ENCODE measurements at places on chromosomes 6 and 20.

DNA sequence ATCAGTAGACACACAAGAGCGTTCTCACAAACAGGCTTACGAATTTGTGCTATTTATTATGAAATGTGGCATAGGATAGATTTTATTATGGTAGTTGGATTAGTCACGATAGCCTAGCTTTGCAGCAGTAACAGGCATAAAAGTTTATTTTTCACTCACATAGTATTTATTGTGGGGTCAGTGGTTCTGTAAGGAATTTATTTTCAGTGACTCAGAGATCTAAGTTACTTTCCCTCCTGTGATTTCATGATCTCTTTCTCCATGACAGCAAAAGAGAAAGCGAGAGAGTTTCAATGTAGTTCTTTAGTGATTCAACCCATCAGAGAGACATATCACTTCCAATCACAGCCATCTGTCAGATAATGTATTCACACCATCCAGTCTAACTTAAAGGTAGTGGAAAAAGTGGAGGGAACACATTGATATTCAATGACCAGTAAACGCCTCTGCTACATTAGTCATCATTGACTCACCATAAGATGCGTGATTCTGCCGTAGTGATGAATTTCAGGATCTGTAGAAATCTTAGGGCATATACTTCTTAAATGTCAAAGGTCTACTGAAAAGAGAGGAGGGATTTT, 605.5 kb downstream of the HDGFL1 start:
- no peaks in the 10 kb centered on the region for H3K36me3 ChIP-seq
- H3K4me3 ChIP-seq = no peak overlapping the region
- no peaks in the 10 kb centered on the region for H3K4me1 ChIP-seq
- H3K27me3 ChIP-seq = no peaks in the 10 kb centered on the region

- H3K36me3 ChIP-seq = peaks cover 8% of the 10 kb centered on the region
- no peak overlapping the region for H3K4me3 ChIP-seq
- no peak overlapping the region for H3K27ac ChIP-seq
- peaks cover 3% of the 10 kb centered on the region for H3K4me1 ChIP-seq
- H3K27me3 ChIP-seq = no peaks in the 10 kb centered on the region
Measured at GRCh38 chr20:1434571-1435336, 31.9 kb downstream of the NSFL1C start.

DNA sequence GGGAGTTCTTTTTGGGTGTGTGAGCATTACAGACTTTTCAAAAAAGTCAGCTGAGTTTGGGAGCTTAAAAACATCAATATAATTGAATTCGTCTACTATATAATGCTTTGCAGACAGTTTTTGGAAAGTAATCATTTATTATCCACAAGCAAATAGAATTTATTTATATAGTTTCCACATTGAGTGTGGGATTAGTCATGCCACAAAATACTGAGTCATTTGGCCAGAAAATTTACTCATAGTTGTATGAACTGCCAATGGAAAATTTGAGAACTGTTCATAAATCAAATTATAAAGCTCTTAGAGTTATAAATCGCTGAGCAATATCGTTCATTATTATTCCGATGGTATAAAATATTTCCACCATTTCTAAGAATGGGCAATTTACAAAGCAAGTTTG, 5.0 kb downstream of the BEND6 start:
- no peak overlapping the region for H3K27ac ChIP-seq
- H3K4me3 ChIP-seq = no peak overlapping the region
- H3K4me1 ChIP-seq = peaks cover 3% of the 10 kb centered on the region

GRCh38 chr6:21348146-21348503, 245.4 kb upstream of the SOX4 start:
- no peaks in the 10 kb centered on the region for H3K27me3 ChIP-seq
- H3K27ac ChIP-seq = no peak overlapping the region
- no peaks in the 10 kb centered on the region for H3K4me1 ChIP-seq
- no peak overlapping the region for H3K4me3 ChIP-seq

DNA sequence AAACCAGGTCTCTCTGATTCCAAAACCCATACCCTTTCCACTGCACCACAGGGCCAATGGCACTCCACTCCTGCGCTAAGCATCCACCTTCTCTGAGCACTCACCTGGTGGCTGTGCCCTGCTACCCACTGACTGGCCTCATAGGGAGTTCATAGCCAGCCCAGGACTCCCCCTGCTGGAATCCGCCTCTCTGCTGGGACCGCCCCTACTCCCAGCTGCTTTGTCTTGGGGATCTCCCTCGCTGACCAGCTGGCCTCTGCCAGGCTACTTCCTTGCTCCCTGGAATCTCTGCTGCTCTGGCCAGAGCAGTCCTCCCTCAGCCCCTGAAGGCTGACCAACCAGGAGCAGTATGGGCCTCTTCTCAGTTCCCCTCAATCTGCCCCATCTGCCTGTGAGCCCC, 129.7 kb downstream of the FAXC start:
- H3K4me1 ChIP-seq = no peaks in the 10 kb centered on the region
- H3K4me3 ChIP-seq = no peak overlapping the region
- no peaks in the 10 kb centered on the region for H3K36me3 ChIP-seq
- no peak overlapping the region for H3K27ac ChIP-seq

GRCh38 chr6:604579-604978, 52.3 kb downstream of the HUS1B start:
- no peak overlapping the region for H3K4me3 ChIP-seq
- no peak overlapping the region for H3K27ac ChIP-seq
- no peaks in the 10 kb centered on the region for H3K27me3 ChIP-seq
- no peaks in the 10 kb centered on the region for H3K4me1 ChIP-seq
- peaks cover 9% of the 10 kb centered on the region for H3K36me3 ChIP-seq
- no peak for DNase-seq

- no peak overlapping the region for H3K4me3 ChIP-seq
- no peaks in the 10 kb centered on the region for H3K36me3 ChIP-seq
- H3K4me1 ChIP-seq = no peaks in the 10 kb centered on the region
- DNase-seq = no peak
Measured at GRCh38 chr6:866316-866715, 173.4 kb upstream of the EXOC2 start.

DNA sequence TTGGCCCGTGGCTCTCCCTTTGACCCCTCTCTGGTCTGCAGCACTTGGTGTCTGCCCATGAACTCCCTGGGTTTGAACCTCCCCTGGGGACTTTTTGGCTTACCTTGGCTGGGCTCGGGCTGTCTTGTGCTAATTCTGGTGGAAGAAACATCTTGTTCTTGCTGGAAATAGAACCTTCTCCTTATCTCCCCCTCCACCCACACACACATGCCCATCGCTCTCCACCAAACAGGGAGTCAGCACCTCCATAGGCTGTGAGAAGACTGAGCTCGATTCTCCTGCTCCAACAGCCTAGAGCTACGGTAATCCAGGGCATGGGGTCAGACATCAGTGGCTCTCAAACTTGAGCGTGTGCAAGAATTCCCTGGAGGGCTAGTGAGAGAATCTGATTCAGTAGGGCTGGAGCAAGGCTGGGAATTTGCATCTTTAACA, 114.4 kb upstream of the SLC22A23 start:
- no peak for DNase-seq
- no peak overlapping the region for H3K27ac ChIP-seq
- H3K4me3 ChIP-seq = no peak overlapping the region
- H3K4me1 ChIP-seq = no peaks in the 10 kb centered on the region
- no peaks in the 10 kb centered on the region for H3K27me3 ChIP-seq

GRCh38 chr20:8045946-8046345, 26.4 kb upstream of the TMX4 start:
- no peaks in the 10 kb centered on the region for H3K4me1 ChIP-seq
- no peak for DNase-seq
- no peak overlapping the region for H3K27ac ChIP-seq
- no peak overlapping the region for H3K4me3 ChIP-seq
- H3K27me3 ChIP-seq = peaks cover 6% of the 10 kb centered on the region

GRCh38 chr20:51696304-51697071, 71.7 kb downstream of the ATP9A start:
- peak overlapping the region; percentile 20 for H3K27ac ChIP-seq
- no peak overlapping the region for H3K4me3 ChIP-seq
- DNase-seq = no peak
- H3K27me3 ChIP-seq = no peaks in the 10 kb centered on the region

GRCh38 chr20:40196846-40197436, 492.1 kb downstream of the MAFB start:
- no peaks in the 10 kb centered on the region for H3K27me3 ChIP-seq
- H3K36me3 ChIP-seq = no peaks in the 10 kb centered on the region
- H3K4me3 ChIP-seq = no peak overlapping the region
- H3K4me1 ChIP-seq = no peaks in the 10 kb centered on the region

DNA sequence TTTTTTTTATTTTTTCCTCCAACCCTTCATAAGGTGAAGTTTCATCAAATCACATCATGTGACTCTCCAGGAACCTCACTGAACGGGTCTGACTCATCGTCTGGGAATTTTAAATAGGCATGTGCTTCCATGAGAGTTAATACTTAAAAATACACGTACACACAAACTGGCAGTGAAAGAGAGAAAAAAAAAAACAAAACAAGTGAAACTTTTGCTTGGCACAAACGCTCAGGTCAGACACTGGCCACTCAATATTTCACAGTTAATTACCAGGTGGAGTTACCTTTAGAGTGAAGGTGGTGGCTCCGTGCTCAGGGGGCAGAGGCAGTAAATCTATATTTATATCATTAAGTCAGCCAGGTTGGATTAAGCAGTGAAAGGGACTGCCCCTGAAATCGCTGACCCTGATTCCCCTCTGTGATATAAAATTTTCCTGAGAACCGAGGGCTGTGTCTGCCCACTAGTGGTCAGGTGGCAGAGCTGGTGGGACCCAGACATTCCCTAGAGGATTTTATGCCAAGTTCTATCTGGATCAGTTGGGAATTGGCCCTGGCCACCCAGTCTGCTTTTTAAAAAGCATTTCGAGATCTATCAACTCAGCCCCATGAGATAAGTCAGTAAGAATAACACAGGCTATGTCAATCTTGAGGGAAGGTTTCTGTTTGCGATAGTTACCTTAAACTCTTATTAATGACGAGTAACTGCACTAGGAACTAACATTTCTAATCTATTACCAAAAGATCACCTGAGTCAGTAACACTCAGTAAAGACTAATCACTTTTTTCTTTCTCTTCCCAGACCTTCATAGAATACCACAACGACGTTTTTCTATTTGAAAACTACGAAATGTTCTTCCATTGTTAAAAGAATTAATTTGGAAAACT, 259.1 kb downstream of the HDGFL1 start:
- peak; percentile 95 for DNase-seq
- H3K4me1 ChIP-seq = peaks cover 15% of the 10 kb centered on the region
- H3K27ac ChIP-seq = peak overlapping the region; percentile 85
- no peaks in the 10 kb centered on the region for H3K36me3 ChIP-seq

- no peak within 1 kb of the TSS for H3K4me3 ChIP-seq
- H3K27me3 ChIP-seq = peaks cover 14% of the 10 kb centered on the region
- H3K27ac ChIP-seq = no peak within 1 kb of the TSS
- H3K36me3 ChIP-seq = no peaks in the 10 kb centered on the region
- peak; percentile 23 for DNase-seq
Measured at GRCh38 chr20:2814587-2815051, at the start of gene C20orf141. TSS of gene C20orf141 (plus strand) at chr20:2814987. CDS start at chr20:2815185, 198 bp downstream.

GRCh38 chr20:36399147-36399968, 93.2 kb downstream of the DLGAP4 start:
- DNase-seq = no peak
- H3K27ac ChIP-seq = no peak overlapping the region
- no peaks in the 10 kb centered on the region for H3K36me3 ChIP-seq
- H3K4me1 ChIP-seq = no peaks in the 10 kb centered on the region
- peaks cover 14% of the 10 kb centered on the region for H3K27me3 ChIP-seq

GRCh38 chr6:49269190-49269589, 193.9 kb downstream of the MMUT start:
- DNase-seq = no peak
- H3K27me3 ChIP-seq = no peaks in the 10 kb centered on the region
- H3K36me3 ChIP-seq = no peaks in the 10 kb centered on the region
- no peaks in the 10 kb centered on the region for H3K4me1 ChIP-seq

DNA sequence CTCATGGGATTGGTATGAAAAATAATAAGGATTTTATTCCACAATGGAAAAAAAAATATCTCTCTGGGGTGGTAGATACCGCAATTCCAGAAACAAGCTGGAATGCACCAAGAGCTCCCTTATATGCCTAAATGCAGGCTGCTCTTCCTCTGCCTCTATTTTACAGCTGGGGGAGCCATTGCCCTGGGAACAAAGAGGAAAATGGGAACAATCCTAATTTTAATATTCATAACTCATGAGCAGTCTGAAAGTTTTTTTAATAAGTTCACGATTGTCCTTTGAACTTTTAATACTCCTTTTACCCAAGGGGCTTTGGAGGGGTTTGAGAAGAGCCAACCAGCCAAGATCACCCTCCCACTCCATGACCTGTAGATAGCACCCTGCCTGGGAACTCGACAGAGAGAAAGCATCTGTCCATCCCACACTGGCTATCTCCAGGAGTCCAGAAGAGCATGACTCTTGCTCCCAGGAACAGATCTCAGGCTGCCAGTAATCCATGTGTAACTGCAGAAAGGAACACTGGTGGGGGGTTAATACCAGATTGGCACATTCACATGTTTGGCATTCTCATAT, 74.7 kb downstream of the CD83 start:
- H3K4me1 ChIP-seq = no peaks in the 10 kb centered on the region
- no peak for DNase-seq
- H3K36me3 ChIP-seq = no peaks in the 10 kb centered on the region
- H3K27me3 ChIP-seq = peaks cover 11% of the 10 kb centered on the region
- no peak overlapping the region for H3K27ac ChIP-seq

GRCh38 chr6:142863981-142864380, 81.0 kb downstream of the HIVEP2 start:
- no peaks in the 10 kb centered on the region for H3K4me1 ChIP-seq
- H3K27ac ChIP-seq = no peak overlapping the region
- no peak overlapping the region for H3K4me3 ChIP-seq
- H3K27me3 ChIP-seq = no peaks in the 10 kb centered on the region

DNA sequence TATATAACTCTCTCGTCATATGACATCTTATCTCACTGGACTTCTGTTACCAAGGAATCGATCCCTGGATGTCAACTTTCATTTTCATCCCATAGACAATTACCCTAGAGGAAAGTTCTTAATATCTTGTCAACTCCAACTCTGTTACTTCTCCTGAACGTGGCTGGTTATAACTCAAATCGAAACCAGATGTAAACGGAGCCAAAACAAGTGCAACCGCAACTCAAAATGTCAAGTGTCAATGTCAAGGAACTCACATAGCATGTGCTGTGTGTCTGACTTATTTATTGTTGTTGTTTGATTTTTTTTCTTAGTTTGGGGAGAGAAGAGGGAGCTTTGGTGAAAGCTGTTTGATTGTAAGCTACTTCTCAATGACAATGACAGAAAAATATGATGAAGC, 108.6 kb downstream of the VIP start:
- H3K27me3 ChIP-seq = no peaks in the 10 kb centered on the region
- no peak overlapping the region for H3K27ac ChIP-seq
- no peak overlapping the region for H3K4me3 ChIP-seq
- no peaks in the 10 kb centered on the region for H3K4me1 ChIP-seq

GRCh38 chr20:52054123-52054522, 137.5 kb downstream of the ZFP64 start:
- no peak overlapping the region for H3K27ac ChIP-seq
- H3K4me1 ChIP-seq = no peaks in the 10 kb centered on the region
- H3K27me3 ChIP-seq = no peaks in the 10 kb centered on the region
